Liver (tissue), 10 donors: ENCODE measurements at places on chromosomes 12 and 14.

DNA sequence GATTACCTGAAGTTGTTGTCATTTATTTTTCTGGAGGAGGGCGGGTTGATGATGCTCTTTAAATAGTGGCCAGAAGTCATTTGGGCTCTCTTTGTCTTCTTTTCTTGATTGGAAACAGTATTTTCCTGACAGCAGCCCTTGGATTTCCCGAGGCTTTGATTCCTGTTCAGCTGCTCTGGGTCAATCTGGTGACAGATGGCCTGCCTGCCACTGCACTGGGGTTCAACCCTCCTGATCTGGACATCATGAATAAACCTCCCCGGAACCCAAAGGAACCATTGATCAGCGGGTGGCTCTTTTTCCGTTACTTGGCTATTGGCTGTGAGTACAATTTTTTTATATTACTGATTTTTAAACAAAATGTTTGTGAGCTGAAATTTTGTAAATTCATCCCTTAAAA is 60.4 kb downstream of the ANAPC7 start:
- no peak overlapping the region for H3K4me3 ChIP-seq
- no peak for DNase-seq
- H3K27me3 ChIP-seq, result no peaks in the 10 kb centered on the region
- no peaks in the 10 kb centered on the region for H3K4me1 ChIP-seq
- H3K36me3 ChIP-seq, result peaks cover 97% of the 10 kb centered on the region

DNA sequence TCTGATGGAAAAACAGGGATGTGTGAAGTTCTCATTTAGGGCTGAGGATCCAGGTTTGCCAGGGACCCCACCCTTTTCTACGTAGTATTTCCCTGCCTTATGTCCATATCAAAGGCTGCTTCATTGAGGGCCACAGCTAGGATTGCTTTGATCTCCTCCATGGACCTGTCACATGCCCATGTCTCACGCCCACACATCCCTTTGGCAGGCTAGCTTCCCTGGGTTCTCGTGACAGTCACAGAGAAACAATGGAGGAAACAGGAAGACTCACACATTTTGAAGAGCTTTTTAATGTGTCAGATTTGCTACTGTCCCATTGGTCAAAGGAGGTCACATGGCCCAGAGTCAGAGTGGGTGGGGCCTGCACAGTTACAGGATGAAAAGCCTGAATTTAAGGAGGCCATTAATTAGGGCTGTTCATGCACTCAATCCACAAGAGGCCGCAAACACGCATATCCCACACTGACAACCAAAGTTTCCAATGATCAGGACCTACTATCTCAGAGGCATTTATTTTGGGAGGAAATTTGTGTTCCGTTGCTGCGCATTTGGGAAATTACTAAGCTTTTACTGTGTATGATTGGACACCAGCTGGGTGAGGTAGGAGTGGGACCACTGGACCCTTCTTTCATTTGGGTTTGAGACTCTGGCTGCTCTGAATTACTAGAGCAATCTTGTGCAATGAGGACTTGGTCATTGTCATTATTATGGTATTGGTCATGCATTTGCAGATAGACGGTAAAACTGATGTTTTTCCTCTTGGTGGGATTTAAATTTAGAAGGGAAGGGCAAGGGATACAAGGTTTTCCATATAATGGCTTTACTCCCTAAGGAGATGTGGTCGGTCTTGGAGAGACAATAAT is 266.2 kb downstream of the KTN1 start:
- H3K4me3 ChIP-seq, result no peak overlapping the region
- H3K27me3 ChIP-seq, result no peaks in the 10 kb centered on the region
- H3K27ac ChIP-seq, result no peak overlapping the region

DNA sequence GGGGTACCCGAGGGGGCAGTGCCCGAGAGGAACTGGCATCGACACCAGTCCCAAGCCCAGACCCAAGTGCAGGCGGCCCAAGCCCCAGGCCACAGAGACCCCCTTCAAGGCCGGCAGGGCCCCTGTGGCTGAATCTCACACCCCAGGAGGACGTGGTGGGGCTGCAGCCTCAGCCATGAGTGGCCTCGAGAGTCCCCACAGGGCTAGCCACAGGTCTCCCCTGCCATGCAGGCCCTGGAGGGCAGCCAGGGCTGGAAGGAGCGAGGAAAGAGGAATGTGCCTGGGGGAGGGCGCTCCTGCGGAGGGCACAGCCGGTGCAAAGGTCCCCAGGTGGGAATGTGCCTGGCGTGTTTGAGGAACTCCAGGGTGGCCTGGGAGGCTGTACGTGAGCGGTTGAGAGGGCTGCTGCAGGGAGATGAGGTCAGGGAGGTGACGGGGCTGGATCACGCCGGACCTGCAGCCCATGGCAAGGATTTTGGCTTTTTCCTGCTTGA is 86.1 kb downstream of the NCOR2 start:
- peaks cover 21% of the 10 kb centered on the region for H3K36me3 ChIP-seq
- peaks cover 4% of the 10 kb centered on the region for H3K4me1 ChIP-seq
- H3K27ac ChIP-seq, result no peak overlapping the region
- H3K27me3 ChIP-seq, result no peaks in the 10 kb centered on the region

GRCh38 chr12:69385038-69385437 is 25.5 kb downstream of the YEATS4 start:
- no peaks in the 10 kb centered on the region for H3K4me1 ChIP-seq
- H3K27ac ChIP-seq, result no peak overlapping the region
- H3K27me3 ChIP-seq, result no peaks in the 10 kb centered on the region
- H3K4me3 ChIP-seq, result no peak overlapping the region
- H3K36me3 ChIP-seq, result no peaks in the 10 kb centered on the region
- DNase-seq, result no peak

DNA sequence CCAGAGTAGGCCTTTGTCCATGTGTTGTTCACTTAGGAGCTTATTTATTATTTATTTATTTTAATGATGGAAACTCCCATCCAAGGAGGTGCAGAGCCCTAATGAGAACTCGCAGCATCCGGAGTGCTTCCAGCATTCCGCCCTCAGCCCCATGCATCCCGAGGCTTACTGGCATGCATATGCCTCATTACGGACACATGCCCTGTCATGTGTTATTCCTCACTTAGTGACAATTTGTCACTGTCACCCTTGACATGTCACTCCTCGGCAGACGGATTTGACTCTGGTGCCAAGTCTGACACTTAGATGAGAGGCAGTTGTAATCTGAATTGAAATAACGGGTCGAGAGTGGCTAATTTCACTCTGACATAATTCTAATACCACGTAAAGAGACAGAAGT is 132.8 kb downstream of the VRK1 start:
- no peaks in the 10 kb centered on the region for H3K36me3 ChIP-seq
- H3K4me3 ChIP-seq, result no peak overlapping the region
- DNase-seq, result no peak
- no peaks in the 10 kb centered on the region for H3K4me1 ChIP-seq
- H3K27me3 ChIP-seq, result no peaks in the 10 kb centered on the region

GRCh38 chr12:132131229-132131628 is 12.9 kb downstream of the DDX51 start:
- no peaks in the 10 kb centered on the region for H3K4me1 ChIP-seq
- H3K27me3 ChIP-seq, result no peaks in the 10 kb centered on the region
- peaks cover 8% of the 10 kb centered on the region for H3K36me3 ChIP-seq

- H3K4me1 ChIP-seq, result no peaks in the 10 kb centered on the region
- no peak overlapping the region for H3K4me3 ChIP-seq
- H3K36me3 ChIP-seq, result no peaks in the 10 kb centered on the region
- no peak overlapping the region for H3K27ac ChIP-seq
- H3K27me3 ChIP-seq, result no peaks in the 10 kb centered on the region
Observed at GRCh38 chr12:41634091-41634490, 446.0 kb downstream of the PDZRN4 start.

GRCh38 chr14:105021656-105022275 is 883 bp upstream of the CDCA4 start:
- H3K4me1 ChIP-seq, result peaks cover 18% of the 10 kb centered on the region
- no peaks in the 10 kb centered on the region for H3K36me3 ChIP-seq
- peak overlapping the region; percentile 86 for H3K4me3 ChIP-seq
- peak overlapping the region; percentile 69 for H3K27ac ChIP-seq
- no peaks in the 10 kb centered on the region for H3K27me3 ChIP-seq

GRCh38 chr12:82765971-82766705 is 79.4 kb downstream of the TMTC2 start:
- H3K4me1 ChIP-seq, result no peaks in the 10 kb centered on the region
- no peak overlapping the region for H3K4me3 ChIP-seq
- H3K36me3 ChIP-seq, result no peaks in the 10 kb centered on the region
- no peak for DNase-seq
- H3K27me3 ChIP-seq, result no peaks in the 10 kb centered on the region

- H3K27me3 ChIP-seq, result no peaks in the 10 kb centered on the region
- no peak overlapping the region for H3K27ac ChIP-seq
- H3K36me3 ChIP-seq, result no peaks in the 10 kb centered on the region
Observed at GRCh38 chr12:68122236-68122920, 37.2 kb downstream of the IFNG start.

DNA sequence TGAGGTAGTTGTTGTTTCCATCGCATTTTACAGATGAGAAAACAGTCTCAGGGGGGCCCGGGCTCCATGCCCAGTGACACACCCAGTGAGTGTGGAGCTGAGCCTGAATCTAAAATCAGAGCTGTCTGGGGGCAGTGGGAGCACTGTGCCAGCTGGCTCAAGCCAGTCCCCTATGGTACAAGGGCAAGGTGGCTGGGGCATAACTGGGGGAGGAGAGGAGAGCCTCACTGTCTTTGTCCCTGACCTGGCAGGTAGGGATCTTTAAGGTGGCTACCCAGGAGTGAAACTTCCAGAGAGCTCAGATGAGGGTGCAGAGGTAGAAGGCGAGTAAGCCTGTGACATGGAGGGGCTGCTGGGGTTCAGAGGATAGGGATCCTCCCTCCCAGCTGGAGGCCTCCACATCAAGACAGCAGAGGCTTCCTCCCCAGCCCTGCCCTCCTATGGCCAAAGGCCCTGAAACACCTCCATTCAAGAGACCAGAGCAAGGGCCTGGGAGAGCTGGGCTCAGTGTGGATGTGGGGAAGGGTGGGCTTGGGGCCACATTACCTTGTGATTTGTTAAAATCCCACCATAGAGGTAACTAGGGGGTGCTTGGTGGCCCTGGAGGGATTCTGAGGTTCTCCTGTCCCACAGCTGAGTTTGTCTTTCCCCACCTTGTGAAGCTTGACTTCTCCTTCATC is 33.1 kb downstream of the ASCL4 start:
- no peaks in the 10 kb centered on the region for H3K4me1 ChIP-seq
- no peak for DNase-seq
- H3K4me3 ChIP-seq, result no peak overlapping the region
- H3K36me3 ChIP-seq, result no peaks in the 10 kb centered on the region
- H3K27me3 ChIP-seq, result no peaks in the 10 kb centered on the region

- H3K4me3 ChIP-seq, result no peak overlapping the region
- no peak for DNase-seq
- no peaks in the 10 kb centered on the region for H3K27me3 ChIP-seq
- H3K4me1 ChIP-seq, result no peaks in the 10 kb centered on the region
- no peaks in the 10 kb centered on the region for H3K36me3 ChIP-seq
- no peak overlapping the region for H3K27ac ChIP-seq
Observed at GRCh38 chr12:92905811-92906554, 23.1 kb downstream of the EEA1 start.
